Gastrocnemius medialis (tissue), 4 donors: ENCODE measurements at places on chromosomes 3 and 15.
A peak's percentile ranks its signal among the peaks of the same experiment; 100 is the strongest.

DNA sequence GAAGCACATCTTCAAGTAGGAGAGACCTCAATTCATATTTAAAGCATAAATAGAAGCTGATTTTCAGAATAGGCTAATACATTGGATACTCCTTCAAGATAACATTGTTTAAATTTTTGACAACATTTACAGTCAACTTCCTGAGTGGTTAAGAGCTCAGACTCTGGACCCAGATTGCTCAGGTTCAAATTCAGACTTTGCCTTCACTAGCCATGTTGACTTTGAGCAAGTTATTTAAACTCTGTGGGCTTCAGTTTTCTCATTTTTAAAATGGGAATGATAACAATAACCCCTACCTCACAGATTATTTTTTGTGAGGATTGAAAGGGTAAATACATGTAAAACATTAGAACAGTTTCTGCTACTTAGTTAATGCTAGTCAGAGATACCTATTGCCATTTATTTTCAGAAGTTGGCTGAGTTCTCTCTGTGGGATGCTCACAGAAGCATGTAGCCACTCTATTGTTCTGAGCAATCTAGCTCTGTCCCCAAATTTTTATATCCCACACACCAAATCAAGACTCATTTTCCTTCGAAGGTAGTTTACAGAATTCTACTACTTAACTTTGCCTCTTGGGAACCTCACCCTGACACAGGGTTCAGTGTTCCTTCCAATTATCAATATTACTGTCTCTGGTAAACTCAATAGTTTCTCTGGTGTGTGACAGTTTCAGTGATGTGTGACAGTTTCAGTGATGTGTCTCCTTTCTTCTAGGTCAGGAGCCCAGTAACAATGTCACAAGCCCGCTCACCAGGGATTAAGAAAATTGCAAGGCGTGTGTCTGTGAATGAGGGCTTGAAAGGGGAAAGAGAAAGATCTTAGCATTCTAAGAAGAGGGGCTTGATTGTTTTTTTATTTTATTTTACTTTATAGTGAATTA lies 79.4 kb upstream of the OSTN start:
- DNase-seq: no peak

DNA sequence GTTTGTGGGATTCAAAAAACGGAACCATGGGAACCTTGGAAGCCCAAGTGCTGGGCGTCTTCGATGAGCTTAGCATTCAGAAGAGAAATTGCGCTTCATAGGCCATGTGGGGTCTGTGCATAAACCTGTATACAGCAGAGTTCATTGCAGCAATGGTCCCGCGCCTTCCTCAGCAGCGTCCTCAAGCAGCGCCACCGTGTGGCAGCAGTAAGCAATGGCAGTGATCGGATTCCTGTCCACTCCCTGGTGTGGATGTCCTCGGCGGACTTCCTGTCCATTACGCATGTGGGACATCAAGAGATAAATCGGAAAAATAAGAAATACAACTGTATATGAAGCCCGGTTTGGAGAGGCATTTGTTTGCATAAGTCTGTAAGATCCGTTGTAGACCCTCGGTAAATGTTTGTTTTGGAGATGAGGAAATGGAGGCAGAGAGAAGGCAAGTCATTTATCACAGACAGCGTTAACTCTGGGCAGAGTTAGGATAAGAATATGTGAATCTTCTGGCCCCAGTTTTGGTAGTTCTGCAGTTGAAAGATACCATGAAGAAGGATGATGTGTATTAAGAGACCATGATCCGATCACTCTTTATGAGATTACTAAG lies 57.7 kb downstream of the CNTN4 start:
- DNase-seq: no peak

GRCh38 chr3:45443459-45443858 lies 55.1 kb downstream of the LARS2 start:
- DNase-seq: no peak

DNA sequence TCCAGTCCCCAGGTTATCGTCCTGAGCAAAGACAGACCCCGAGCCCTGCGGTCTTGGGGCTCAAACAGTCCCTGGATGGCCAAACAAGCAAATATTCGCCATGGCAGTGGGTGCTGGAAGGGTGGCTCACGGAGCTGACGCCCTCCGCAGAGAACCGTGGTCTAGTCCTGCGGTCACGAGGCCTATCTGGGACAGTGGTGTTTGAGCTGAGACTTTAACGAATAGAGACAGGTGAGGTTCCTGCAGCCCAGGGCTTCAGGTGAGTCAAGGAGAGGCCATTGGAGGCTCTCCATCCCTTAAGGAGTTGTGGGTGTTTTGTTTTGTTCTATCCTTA lies 399 bp upstream of the SUCLG2 start:
- DNase-seq: no peak

GRCh38 chr3:5186089-5186857 lies 1.2 kb upstream of the EDEM1 start:
- DNase-seq: no peak

DNA sequence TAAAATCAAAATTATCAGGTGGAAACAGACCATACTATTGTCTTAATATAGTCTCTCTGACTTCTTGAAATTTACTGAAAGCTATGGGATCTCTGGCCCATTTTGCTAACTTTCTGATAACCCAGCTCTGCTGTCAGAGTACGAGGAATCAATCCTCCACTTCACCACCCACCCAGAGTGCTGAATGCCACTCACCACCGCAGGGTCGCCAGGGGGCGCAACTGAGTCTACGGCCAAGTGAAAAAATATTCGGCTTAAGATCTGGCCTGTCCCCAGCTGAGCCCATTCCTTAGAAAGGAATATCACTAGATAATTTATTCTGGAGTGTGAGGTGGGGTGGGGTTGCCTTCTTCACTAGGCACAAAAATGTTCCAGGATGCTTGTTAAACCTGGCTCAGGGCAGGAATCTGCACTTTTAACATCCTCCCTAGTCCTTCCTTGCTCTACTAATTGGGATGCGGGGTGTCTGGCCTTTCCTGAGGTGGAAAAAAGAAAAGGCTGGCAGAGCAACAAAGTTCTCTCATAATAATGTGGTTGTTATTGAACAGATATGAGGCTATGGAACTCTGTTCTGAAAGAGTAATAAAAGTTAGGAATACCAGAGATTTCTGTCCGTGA lies 520.6 kb downstream of the MFSD1 start:
- no peak for DNase-seq

- no peak for DNase-seq
Observed at GRCh38 chr3:195020921-195021320, 250.0 kb downstream of the XXYLT1 start.

DNA sequence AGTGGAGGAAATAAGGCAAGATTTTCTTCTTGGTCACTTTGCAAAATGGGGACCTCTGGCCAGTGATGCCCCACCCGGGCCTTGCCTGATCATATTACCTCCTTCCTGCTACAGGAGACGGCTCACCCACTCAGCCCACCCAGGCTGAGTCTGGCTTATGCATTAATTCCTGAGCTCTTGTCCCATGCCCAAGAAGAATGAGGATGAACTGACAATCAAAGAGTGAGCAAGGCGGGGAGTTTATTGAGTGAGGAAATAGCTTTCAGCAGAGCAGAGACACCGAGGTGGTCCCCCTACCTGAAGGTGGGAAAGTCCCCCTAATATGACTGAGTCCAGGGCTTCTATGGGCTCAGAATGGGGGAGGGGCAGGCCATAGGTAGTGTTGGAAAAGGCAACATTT lies 107.5 kb downstream of the EOMES start:
- no peak for DNase-seq

- DNase-seq: peak; percentile 30
Observed at GRCh38 chr15:78360367-78360801, 20.2 kb downstream of the CRABP1 start.

DNA sequence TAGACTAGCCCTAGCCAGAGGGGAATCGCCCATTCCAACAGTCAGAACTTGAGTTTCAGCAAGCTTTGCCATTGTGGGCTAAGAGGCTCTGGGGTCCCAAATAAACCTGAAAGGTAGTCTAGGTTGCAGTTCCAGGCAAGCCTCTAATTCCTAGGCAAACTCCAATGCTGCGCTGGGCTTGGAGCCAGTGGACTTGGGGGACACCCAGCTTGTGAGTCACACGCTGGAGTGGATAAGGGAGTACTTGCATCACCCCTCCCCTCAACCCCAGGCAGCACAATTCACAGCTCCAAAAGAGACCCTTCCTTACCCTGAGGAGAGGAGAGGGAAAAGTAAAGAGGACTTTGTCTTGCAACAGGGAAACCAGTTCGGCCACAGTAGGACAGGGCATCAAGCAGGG lies 105.2 kb upstream of the DPPA4 start:
- no peak for DNase-seq

DNA sequence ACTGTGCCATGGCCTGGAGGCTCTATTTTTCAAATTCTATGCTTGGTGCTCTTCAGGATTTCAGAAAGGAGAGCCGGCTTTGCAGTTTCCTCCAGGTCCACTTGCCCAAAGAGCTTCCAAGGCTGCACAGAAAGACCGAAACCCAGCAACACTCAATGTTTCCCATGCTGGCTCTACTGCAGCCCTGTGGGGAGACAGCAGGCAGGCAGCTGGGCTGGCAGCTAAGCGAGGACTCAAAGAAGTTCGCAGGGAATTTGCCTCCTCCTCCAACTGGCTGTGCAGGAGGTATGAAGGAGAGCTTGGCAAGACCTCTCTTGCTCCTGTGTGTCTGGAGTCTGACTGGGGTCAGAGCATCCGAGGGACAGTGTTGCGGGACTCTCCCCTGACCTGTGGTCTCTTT lies 17.4 kb upstream of the ITGA11 start:
- DNase-seq: no peak

GRCh38 chr3:100230710-100231109 lies 30.1 kb upstream of the TBC1D23 start:
- no peak for DNase-seq
